B cell (primary cell): ENCODE measurements at places on chromosomes 4 and X.

- no peak for DNase-seq
Measured at GRCh38 chr4:67941074-67941473, 22.2 kb downstream of the TMPRSS11A start.

- no peak for DNase-seq
Measured at GRCh38 chr4:47374477-47374876, 89.0 kb downstream of the COMMD8 start.

GRCh38 chr4:78525559-78525958 is 26.0 kb upstream of the ANXA3 start:
- DNase-seq: no peak

DNA sequence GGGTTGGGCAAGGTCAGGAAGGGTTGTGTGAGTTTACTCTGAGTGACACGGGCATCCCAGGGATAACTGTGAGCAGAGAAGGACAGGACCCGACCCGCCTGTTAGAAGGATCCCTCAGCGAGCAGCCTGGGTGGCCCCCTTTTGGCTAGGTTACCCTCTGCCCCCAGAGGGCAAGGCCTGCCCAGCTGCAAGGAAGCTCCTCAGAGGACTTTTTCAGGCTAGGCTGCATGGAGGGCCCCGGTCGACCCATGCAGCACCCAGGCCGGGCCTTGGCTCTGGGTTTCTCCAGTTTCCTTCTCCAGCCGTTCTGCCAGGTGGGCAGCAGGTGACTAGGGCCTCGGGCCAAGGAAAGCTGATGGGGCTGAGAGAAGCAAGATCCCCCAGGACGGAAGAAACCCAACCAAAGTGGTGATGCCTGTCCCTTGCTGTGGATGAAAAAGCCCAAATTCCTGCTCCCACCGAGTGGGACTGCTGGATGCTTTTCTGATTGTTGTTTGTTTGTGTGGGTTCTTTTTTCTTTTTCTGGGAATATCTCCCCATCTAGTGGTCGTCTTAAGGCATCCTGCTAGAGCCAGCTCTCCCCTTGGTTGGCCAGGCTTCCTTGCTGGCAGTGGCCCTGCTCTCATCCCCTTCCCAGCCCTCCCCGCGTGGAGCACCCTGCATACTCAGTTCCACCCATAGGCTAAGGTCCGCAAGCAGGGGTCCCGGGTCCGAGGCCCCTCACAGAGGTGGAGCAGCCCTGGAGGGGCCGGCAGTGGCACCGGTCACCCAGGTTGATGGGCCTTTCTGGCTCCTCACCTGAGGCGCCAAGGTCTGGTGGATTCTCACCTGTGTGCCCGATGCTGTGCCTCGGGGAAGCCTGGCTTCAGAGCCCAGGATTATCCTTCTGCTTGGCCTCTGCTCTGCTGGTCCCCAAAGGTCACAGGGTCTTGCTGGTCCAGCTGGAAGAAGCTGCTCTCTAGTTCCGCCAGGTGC is 1.8 kb downstream of the ZFP92 start:
- no peak for DNase-seq

- DNase-seq: no peak
Measured at GRCh38 chr4:38889143-38889542, 21.5 kb downstream of the FAM114A1 start.

DNA sequence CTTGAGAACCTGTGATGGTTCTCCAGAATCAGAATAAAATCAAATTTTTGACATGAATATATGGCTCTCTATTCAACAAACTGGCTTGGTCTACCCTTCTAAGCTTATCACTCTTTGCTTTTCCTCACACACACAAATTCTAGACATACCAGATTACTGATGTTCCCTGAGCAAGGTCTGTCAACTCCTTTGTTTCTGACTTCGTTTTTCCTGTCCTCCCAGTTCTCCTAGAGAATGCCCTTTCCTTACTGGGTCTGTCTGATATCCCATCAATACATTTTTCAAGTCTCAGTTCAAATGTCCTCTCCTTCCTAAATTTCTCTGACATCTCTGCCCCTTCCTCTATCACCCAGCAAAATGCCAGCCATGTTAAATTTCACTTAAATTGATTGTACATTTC is 202.1 kb upstream of the IGFBP7 start:
- no peak for DNase-seq

DNA sequence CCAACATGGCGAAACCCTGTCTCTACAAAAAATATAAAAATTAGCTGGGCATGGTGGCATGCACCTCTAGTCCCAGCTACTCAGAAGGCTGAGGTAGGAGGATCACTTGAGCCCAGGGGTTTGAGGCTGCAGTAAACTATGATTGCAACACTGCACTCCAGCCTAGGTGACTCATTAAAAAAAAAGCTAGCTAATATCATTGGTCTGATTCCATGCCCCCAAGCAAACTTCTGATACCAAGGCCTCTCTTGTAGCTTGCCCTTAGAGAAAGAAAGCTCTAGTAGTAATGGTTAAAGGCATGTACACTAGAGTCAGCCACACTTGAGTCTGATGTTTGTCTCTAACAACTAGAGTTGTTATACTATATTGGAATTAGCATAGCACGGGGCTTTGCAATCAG is 32.6 kb upstream of the PHF8 start:
- DNase-seq: no peak

DNA sequence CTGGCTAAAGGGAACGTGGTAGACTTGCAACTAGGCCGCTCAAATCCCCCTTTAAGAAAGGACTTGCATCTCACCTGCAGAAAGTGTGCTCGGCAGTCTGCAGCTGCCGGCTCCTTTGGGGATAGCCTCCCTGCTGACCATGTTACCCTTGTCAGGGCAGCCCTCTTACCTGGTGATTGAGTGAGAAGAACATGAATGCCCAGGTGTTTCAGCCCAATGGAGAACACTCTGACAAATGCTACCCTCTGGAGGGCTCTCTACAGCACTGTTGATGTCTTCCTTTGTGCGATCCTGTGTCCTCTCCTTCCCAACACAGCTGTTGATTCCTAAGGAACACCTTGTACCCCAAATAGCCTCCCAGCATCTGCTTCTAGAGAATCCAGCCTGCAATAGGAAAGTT is 178.7 kb upstream of the LDB2 start:
- DNase-seq: no peak

- no peak for DNase-seq
Measured at GRCh38 chr4:33746979-33747378, 2497.3 kb downstream of the ARAP2 start.

- DNase-seq: no peak
Measured at GRCh38 chr4:172141025-172141424, 327.8 kb downstream of the GALNTL6 start.

DNA sequence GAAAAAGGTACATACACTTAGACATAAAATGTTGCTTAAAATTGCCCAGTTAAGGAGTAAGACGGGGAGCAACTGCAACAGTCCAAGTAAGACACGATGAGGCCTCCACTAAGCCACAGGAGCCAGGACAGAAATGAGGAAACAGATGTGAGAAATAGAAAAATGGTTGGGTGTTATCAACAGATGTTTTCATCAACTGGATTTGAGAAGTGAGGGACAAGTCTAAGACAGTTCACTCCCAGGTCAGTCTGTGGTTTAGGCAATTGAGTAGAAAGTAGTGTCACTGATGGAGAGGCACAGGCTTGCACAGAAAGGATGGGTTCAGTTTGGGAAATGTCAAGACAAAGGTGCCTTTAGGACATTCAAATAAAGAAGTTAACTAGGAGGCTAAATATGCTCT is 23.5 kb upstream of the PHF8 start:
- no peak for DNase-seq

- DNase-seq: no peak
Measured at GRCh38 chrX:68912113-68912512, 83.3 kb downstream of the EFNB1 start.
